ENCODE measurements at places on chromosomes 2 and 18.

- no peak for DNase-seq
Observed at GRCh38 chr18:3266062-3266608, 4.2 kb downstream of the MYL12B start.

DNA sequence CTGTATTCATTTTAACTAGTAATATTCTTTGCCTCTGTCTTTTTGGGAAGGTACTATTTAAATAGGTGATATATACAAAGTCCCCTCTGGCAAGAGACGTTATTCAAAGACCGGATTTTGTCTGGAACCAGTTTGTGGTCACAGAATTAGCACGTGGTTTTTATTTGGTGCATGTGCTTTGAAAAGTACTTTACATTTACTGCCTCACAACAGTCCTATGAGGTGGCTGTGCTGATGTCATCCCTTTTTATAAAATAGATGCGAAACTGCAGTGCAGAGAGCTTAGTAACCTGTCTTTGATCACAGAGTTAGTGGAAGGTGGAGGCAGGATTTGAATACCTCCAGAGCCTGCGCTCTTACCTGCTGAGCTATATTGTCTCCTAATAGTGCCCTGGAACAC, 4.0 kb downstream of the LPIN1 start:
- no peak for DNase-seq

GRCh38 chr2:206354129-206354528, 79.7 kb downstream of the ZDBF2 start:
- DNase-seq: no peak

DNA sequence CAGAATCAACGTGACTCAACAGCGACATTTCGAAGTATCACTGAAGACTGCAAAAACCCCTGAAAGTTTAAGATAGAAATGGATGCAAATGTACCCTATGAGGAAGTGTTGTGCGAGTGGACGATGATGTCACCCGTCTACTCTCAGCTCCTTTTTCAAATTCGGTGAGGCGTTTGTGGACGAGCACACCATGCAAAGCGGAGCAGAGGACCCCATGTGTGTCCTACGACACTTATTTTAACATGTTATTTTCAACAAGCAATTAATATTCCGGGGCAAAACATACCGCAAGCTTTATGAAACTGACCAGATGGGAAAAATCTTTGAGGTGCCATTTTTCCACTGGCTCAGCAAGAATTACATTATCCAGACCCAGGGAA, 2.0 kb downstream of the PXDN start:
- DNase-seq: no peak

DNA sequence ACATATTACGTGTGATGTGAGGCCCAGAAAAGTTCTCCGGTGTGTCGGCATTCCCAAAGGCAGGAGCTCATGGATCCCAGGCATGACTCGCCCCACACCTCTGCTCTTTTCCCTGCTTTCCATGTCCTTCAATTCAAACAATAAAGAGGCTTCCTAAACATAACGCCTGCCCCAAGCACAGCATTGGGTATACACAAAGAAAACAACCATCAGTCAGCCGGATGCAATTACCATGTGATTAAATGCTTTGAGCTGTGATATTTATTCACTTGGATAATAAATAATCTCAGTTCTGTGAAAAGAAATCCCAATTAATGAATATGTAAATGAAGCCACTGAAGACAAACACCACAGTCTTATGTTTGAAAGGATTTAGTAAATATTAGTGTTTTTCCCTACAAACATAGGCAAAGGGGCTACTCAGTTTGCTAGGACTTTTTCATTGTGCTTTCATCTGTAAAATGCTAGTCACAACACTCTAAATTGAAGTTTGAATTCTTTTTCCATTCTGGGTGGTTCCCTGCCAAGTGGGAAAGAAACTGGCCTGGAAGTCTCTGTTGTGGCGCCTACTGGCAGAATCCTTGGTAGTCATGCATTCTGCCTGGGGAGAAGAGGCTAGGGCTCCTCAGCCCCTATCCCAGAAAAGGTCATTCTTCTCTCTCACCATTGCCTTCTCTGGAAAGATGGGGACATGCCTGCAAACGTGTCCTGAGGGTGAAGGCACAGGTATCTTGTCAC, 144.7 kb downstream of the COL6A3 start:
- DNase-seq: no peak

- DNase-seq: no peak
Observed at GRCh38 chr18:46680784-46681695, 24.0 kb upstream of the LOXHD1 start.

- no peak for DNase-seq
Observed at GRCh38 chr18:54843314-54843713, 15.0 kb downstream of the RAB27B start.

GRCh38 chr2:197209246-197209645, 101.3 kb downstream of the ANKRD44 start:
- DNase-seq: no peak

DNA sequence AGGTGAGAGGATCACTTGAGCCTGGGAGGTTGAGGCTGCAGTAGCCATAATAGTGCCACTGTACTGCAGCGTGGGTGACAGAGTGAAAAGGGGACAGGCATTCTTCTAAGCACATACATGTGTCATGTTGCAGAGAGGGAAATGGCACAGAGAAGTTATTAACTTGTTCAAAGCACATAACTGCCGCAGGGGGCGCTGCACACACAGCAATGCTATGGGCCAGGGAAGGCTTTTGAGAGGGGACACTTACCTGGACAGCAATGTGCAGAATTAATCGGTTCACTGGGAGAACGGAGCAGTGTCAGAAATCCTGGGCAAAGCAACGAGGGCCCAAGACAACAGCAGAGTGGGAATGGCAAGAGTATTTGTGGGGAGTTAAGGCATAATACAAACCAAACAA, 2.4 kb downstream of the SCYGR8 start:
- no peak for DNase-seq

DNA sequence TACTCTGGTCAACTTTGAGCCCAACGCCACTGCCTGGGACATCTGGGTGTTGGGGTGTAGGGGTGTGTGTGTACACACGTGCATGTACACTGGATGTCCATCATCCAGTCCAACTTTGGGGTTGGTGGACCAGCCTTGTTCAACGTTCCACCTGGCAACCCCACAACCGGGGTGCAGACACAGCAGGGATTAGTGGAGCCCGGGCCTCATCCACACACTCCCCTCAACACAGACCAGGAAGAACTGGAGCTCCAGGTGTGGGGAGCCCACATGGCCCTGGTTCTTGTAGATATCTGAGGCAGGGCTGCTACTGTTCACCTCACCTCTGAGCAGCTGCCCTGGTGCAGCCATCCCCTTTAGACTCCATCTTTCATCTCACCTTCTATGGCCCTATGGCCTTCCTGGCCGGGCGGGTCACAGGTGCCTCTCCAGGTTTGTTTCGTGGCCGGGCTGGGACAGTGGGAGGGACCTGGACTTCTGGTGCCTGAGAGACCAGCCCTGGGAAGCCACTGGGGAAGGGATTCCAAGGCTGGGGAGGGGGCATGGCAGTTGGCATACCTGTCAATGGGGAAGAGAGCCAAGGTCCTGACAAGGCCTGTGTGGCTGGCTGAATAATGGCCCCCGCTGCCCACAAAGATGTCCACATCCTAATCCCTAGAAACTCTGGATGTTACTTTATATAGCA, 7.5 kb downstream of the NEU2 start:
- no peak for DNase-seq

DNA sequence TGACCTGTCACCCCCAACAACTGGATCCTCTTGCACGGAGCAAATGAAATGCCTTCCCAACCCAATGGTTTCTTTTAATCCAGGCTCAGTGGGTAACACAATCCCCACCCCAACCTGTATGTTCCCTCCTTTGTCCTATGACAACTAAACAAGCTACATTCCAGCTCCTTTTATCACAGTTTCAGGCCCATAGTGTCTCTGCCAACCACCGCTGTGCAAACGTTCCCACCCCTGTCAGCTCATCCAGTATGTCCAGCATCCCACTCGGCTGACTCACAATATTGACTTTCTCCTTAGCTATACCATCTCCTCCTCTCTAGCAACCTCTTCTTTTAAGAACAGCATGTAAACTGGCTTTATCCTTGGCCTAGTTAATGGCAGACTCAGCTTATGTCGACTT, 117.9 kb upstream of the PPP1CB start:
- DNase-seq: no peak

GRCh38 chr2:98516571-98516970, 71.9 kb downstream of the INPP4A start:
- no peak for DNase-seq

DNA sequence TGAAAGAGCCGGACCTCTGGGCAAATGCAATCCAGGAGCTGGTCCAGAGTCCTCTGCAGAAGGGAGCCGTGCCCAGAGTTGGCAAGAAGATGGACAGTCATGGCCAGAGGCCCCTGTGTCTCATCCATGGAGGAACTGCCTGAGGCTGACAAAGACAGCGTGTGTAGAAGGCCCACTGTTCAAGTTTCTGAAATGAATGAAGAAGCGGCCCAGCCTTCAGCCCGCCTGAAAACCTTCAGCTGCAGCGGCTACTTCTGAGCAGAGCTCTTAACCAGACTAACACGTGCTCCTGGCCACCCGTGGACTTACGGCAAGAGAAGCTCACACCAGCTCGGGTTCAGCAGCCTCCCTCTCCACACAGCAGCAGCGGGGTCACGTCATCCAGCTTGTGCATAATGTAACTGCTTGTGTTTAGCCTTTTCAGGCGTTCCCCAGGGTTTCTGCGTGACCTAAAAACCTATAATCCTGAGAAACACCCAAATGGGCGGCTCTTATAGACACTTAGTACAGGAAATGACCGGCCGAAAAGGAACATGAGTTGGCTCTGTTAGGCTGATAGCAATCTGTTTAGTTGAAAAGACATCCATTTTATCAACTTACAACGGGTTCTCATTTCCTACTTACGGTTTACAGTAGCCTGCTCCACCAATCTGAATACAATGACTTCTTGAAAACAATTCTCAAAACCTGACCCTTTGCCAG, at the start of gene FAM124B:
Gene FAM124B (minus strand): TSS at position 467 of the 702 bp plus-strand sequence. CDS start 339 bp downstream, at position 128.
- peak; percentile 35 for DNase-seq

- no peak for DNase-seq
Observed at GRCh38 chr2:10863837-10864236, 47.9 kb upstream of the KCNF1 start.

DNA sequence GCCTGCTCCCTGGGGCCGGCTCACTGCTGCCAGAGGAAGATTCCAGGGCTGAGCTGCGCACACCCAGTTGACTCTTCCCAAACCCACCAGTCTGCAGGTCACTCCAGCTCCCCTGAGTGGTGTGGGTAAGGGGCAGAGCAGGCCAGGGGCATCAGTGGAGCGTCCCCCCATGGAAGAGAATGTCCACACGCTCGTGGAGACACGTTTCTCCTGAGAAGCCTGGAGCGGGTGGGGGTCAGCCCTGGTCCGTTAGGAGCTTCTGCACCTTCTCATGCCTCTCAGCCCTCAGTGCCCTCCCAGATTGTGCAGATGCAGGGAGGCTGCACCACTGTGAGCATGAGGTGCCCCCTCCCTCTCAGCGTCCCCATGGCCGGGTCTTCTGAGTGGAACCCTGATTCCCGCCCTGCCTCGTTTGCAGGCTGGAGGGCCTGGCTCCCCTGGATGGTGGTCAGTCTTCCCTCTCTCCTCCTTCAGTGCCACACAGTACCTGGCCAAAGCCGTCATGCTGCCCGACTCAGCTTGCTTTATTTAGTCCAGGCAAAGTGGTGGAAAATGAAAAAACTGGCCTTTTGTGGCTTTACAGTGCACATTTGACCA, 37.0 kb downstream of the TWIST2 start:
- no peak for DNase-seq

DNA sequence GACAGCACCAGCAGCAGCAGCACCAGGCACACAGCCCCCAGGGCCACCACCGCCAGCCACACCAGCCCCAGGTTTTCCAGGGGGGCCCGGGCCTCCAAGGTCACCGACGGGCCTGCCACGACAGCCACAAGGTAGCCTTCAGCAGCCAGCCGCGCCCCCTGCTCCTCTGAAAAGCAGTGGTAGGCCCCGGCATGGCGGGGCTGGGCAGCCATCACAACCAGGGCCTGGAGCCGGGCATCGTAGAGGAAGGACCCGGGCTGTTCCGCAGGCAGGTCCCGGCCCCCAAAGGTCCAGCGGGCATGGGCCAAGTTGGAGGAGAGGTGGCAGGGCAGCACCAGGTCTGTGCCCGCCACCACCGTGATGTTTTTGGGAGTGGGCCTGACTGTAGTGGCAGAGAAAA, 3.3 kb upstream of the ANKRD39 start:
- no peak for DNase-seq

GRCh38 chr18:80070825-80071224, 36.6 kb downstream of the RBFA start:
- DNase-seq: no peak

- no peak for DNase-seq
Observed at GRCh38 chr18:74623047-74623816, 25.6 kb downstream of the ZNF407 start.

DNA sequence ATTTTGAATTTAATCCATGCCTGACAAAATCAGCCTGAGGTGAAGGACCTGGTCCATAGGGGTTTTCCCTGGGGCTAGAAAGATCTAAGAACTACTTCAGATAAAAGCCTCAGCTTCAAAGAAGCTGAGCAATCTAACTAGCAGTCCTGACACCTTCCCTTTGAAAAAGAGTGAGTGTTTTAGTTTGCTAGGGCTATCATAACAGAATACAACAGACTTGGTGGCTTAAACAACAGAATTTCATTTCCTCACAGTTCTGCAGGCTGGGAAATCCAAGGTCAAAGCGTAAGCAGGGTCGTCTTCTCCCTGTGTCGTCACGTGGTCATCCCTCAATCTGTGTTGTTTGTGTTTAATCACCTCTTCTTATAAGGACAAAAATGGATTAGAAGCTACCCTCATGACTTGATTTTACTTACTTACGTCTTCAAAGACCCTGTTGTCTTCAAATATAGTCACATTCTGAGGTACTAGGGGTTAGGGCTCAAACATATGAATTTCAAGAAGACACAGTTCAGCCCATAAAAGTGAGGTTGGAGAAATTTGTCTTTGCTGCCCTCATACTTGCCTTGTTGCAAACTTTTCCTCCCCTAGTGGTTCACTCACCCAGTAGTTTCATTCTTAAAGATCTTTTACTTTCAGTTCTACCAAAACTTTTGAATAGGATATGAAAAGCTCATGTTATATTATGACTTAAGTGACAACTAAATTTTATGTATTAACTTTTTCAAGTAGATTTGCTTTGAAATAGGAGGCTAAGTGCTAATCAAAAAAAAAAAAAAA, 673.8 kb downstream of the ARHGAP15 start:
- no peak for DNase-seq
